T follicular helper cell (primary cell): ENCODE measurements at places on chromosomes 4 and X.

GRCh38 chrX:26580021-26580420 is 364.1 kb downstream of the MAGEB5 start:
- DNase-seq: no peak

DNA sequence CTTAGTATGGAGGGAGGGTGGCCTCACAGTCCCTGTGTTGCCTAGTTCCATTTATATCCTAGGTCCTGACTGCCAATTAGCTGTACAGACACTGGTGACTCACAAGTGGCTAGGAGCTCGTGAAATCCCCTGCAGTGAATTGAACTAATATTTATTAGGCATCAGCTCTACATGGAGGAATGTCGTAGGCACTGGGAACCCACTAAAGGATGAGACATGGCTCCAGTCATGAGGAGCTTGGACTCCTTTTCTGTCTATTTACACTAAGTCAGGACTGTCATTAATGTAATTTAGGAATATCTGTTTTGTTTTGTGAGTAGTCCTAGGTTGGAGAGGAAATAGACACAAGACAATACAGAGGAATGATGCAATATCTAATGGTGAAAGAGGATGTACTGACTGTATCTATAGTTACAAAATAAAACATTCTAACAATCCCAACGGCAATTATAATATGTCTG is 67.7 kb downstream of the MID1IP1 start:
- DNase-seq: no peak

- DNase-seq: no peak
Measured at GRCh38 chrX:134745636-134746409, 87.6 kb upstream of the PLAC1 start.

DNA sequence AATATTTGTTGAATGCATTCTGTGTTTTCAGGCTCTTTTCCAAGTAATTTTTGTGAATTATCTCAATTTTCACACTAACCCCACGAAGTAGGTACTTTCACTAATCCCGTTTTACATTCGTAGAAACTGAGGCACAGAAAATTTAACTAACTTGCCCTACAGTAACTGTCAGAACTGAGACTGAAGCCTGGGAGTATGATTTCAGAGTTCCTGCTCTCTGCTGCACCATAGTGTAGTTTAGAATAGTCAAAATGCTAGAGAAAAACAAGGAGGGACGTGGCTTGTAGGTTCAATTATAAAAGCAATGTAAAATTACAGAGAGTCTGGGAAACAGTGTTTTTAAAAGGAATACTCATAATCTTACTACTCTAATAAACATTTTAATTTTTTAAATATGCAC is 2.2 kb downstream of the CLCN3 start:
- no peak for DNase-seq

DNA sequence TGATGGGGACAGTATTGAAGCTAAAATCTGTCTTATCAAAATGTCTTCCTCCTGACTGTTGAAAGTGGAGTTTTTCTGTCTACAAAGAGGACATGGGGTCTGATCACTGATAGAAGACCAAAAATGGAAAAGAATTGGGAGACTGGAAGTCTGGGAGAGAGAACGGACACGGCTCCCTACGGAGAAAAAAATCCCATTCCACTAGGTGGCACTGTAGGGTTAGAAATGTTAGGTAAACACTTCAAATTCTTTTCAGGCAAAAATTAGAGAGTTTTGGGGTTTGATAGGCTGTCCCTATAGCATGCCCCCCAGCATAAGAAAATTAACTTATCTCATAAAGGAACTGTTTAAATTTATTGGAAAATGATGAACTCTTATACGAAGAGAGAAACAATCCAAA is 200.5 kb downstream of the FAM133A start:
- DNase-seq: no peak

GRCh38 chrX:149909324-149910177 is 19.8 kb upstream of the HSFX4 start:
- no peak for DNase-seq

DNA sequence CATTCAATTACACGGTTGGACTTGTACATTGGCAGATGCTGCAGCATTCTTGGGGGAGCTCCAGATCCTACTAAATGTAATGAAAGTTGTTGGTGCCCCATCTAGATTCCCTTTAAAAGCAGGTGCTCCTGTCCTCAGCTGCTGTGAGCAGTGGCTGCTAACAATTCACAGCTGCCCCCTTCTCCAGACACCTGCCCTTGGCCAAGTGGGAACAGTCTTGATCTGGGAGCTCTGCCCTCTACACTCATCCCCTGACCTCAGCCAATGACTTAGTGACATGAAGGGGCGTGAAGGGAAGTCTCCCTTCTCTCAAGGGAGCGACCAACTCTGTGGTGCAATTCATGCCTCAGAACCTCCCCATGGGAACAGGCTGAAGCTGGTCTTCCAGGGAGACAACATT is 125.7 kb downstream of the EIF4E start:
- no peak for DNase-seq

DNA sequence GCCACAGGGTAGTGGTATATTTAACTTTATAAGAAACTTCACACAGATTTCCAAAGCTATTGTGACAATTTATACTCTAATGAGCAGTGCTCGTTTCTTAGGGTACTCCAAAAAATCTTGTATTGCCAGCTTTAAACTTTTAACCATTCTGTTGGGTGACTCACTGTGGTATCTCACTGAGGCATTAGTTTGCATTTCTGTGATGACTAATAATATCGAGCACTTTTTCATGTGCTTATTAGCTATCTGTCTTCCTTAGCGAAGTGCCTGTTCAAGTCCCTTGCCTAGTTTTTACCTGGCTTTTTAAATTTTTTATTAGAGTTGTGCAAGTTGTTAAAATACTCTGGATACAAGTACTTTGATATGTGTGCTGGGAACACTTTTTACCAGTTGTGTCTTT is 5.5 kb downstream of the PNMA3 start:
- DNase-seq: no peak

GRCh38 chr4:123994917-123995316 is 598.3 kb downstream of the SPRY1 start:
- no peak for DNase-seq

GRCh38 chr4:86818841-86819240 is 30.3 kb downstream of the SLC10A6 start:
- no peak for DNase-seq

DNA sequence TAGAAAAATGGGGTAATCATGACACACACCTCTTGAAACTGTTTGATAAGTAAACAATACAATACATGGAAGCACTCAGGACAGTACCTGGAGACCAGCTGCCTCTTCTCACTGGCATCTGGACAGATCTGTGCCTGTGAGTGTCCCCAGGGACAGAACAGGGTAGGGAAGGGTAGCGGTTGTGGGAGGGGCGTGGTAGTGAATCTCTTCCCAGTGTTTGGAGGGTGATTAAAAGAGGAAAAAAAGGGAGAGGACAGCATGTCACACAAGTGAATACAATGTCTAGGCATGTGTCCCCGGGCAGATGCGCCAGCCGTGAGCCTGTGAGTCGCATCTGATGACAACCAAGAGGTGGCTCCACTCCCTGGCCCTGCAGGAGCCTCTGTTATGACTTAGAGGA is 138.8 kb upstream of the MSX1 start:
- DNase-seq: no peak

DNA sequence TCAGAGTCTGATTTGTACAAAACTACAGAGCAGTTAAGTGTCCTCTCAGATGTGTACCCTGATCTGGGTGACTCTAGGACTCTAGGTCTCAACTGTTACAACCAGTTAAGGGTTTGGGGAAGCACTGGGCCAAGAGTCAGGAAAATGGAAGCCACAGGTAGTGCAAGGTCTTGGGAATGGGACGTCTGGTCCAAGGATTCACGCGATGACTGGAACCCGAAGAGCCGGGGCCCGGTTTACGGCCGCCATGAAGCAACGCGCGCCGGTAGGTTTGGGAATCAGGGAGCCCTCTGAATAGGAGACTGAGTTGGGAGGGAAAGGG is 321 bp upstream of the HPRT1 start:
- DNase-seq: no peak

DNA sequence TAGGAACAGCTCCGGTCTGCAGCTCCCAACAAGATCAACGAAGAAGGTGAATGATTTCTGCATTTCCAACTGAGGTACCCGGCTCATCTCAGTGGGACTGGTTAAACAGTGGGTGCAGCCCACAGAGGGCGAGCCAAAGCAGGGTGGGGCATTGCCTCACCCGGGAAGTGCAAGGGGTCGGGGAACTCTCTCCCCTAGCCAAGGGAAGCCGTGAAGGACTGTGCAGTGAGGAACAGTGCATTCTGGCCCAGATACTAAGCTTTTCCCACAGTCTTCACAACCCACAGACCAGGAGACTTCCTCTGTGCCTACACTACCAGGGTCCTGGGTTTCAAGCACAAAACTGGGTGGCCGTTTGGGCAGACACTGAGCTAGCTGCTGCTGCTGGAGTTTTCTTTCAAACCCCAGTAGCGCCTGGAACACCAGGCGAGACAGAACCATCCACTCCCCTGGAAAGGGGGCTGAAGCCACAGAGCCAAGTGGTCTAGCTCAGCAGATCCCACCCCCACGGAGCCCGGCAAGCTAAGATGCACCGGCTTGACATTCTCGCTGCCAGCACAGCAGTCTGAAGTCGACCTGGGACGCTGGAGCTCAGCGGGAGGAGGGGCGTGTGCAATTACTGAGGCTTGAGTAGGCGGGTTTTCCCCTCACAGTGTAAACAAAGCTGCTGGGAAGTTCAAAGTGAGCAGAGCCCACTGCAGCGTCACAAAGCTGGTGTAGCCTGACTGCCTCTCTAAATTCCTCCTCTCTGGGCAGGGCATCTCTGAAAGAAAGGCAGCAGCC is 84.6 kb downstream of the THOC2 start:
- DNase-seq: peak; percentile 7

- no peak for DNase-seq
Measured at GRCh38 chr4:25908491-25908901, 5.5 kb upstream of the SMIM20 start.

DNA sequence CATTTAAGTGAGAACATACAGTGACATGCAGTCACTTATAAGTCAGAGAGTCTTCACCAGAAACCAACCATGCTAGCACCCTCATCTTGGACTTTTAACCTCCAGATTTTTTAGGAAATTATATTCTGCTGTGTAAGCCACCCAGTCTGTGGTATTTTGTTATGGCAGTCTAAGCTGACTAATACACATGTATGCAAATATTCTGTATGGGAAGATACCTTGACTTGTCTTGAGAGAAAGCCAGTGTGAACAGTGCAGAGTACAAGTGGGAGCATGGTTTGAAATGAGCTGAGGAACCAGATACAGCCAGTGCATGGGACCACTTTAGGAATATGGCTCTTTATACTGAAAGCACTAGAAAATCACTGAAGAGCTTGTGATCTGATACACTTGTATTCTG is 110.4 kb upstream of the MAP9 start:
- DNase-seq: no peak

DNA sequence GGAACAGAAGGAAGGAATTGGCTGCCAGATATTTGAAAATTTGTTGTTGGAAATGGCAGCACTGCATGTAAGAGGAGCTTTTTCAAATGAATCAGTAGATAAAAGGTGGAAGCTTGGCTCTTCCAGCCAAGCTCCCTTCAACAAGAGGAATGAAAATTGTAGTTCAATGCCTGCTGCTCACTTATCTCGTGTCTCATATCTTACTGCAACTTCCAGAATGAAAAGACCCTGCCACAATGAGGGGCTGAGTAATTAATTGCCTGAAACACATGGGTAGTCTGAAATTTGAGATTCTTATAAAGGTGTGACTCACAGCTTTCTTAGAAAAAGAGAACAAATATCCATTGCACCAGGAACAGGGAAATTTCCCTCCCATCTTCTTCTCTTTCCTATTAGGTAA is 53.0 kb downstream of the HAND2 start:
- DNase-seq: no peak

GRCh38 chrX:153379971-153380581 is 21.1 kb downstream of the PNMA6E start:
- DNase-seq: no peak

GRCh38 chr4:123856689-123857545 is 460.3 kb downstream of the SPRY1 start:
- no peak for DNase-seq

DNA sequence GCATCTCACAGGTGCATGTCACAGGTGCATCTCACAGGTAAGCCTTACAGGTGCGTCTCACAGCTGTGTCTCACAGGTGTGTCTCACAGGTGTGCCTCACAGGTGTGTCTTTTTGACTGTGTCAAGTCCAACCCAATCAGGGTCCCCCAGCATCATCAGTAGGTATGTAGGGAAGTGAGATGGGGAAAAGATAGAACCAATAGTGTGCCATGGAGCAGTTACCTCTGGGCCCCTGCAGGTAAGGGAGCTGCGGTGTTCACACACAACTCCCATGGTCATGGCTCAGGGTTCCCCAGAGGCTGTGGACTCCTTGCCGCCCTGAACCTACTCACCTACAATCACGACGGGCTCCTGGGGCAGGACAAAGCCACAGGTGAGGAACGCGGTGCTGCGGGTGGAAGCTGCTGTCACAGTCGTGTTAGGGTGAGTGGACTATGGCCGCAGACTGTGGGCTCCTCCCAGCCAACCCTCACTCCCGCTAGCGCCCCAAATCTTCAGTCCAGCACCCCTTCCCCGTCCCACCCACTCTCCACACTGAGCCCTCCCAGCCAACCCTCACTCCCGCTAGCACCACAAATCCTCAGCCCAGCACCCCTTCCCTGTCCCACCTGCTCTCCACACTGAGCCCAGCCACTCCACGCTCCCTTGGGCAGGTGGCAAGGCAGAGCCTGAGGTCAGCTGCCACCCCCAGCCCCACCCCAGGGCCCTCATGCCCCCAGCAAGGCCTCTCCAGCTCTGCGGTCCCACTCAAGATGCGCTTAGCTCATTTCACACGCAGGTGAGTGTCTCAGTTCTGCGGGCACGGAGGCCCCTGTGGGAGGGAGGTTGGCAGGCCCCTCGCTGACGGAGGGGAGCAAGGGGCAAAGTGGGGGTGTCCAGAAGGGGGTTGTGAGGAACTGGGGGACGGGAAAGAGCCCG is 2.1 kb upstream of the PDE6B start:
- no peak for DNase-seq

GRCh38 chrX:30863974-30864373 is 25.1 kb downstream of the TAB3 start:
- no peak for DNase-seq

GRCh38 chr4:72446353-72447055 is 122.5 kb downstream of the ADAMTS3 start:
- no peak for DNase-seq

DNA sequence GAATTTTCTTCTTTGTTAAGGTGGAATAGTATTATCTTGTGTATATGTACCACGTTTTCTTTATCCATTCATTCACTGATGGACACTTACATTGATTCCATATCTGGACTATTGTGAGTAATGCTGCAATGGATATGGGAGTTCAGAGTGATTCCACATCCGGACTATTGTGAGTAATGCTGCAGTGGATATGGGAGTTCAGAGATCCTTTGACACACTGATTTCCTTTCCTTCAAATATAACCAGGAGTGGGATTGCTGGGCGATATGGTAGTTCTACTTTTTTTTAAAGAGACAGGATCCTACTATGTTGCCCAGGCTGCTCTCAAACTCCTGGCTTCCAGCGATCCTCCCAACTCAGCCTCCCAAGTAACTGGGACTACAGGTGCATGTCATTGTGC is 12.1 kb downstream of the TMEM156 start:
- no peak for DNase-seq

DNA sequence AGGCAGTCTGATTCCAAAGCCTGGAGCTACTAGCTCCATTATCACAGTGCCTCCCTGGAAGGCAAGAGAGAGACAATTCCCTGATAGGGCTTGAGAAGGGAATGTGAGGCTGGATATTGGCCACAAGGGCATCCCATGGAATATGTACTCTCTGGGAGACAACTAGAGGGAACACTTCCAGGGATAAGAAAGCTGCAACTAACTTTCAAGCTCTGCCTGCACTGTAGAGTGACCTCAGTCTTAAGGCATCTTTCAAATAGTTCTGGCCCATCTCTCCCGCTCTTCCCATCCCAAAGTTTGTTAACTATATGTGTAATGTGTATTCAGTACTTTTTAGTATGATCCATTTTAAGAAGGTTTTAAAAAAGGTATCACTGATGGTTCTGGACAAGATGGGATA is 13.1 kb upstream of the RNF212 start:
- no peak for DNase-seq
